SJCRH30 (cell line): ENCODE measurements at places on chromosomes 1 and 21.
A peak's percentile ranks its signal among the peaks of the same experiment; 100 is the strongest.

DNA sequence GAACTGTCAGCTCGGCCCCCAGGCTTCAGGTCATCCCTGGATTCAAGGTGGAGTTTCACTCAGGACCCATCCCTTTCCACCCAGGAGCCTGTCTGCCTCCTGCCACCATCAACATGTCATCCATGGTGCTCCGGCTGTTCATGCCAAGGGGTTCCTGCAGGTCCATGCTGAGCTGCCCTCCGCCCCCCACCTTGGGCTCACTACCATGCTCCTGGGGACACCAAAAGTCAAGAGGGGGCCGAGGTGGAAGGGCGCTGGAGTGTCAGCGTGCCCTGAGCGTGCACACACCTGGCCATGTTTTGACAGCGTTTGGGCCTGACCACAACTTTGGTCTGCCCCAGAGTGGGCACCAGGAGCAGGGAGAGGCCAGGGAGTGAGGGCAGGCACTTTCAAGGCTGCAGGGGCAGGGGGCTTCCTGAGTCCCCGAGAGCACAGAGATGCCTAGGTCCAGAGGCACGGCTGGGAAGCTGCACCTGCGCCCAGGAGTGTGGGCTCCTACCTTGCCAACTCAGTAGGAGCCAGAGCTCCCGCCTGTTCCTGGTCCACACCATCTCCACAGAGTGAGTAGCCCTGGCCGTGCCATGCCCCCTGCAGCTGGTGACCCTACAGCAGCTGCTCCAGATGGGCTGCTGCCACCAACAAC lies 639.6 kb upstream of the ZP4 start:
- H3K4me1 ChIP-seq: no peaks in the 10 kb centered on the region
- H3K27ac ChIP-seq: no peak overlapping the region
- DNase-seq: no peak
- H3K36me3 ChIP-seq: no peaks in the 10 kb centered on the region

- no peak overlapping the region for H3K27ac ChIP-seq
- peaks cover 8% of the 10 kb centered on the region; the same call in 1 of the 2 replicates for H3K4me1 ChIP-seq
- no peaks in the 10 kb centered on the region for H3K36me3 ChIP-seq
- DNase-seq: no peak
- no peaks in the 10 kb centered on the region; the same call in none of the 2 replicates for H3K27me3 ChIP-seq
- no peak overlapping the region for H3K4me3 ChIP-seq
Measured at GRCh38 chr1:116474921-116475849, 95.6 kb downstream of the CD58 start.

GRCh38 chr21:37224861-37225839 lies 42.0 kb downstream of the VPS26C start:
- H3K27ac ChIP-seq: no peak overlapping the region
- H3K4me1 ChIP-seq: no peaks in the 10 kb centered on the region; the same call in 1 of the 2 replicates
- DNase-seq: no peak
- H3K36me3 ChIP-seq: peaks cover 48% of the 10 kb centered on the region
- no peak overlapping the region for H3K4me3 ChIP-seq

DNA sequence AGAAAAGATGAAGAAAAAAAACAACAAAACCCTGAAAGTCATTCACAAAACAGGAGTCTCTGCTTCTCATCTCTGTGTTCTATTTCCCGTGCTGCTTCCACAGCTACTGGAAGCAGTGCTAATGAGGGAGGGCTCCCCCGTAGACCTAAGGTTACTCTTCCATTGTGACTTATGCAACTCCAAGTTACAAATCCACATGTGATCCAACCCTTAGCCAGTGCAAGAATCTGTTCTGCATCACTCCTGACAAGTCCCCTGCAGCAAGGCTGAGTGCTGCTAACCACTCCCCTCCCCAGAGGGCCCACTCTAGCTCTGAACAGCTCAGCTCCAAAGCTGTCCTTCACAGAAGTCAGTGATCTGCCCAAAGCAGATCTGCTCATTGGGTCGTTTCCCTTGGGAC lies 10.3 kb downstream of the DNALI1 start:
- H3K27me3 ChIP-seq: no peaks in the 10 kb centered on the region
- H3K36me3 ChIP-seq: peaks cover 86% of the 10 kb centered on the region
- no peaks in the 10 kb centered on the region for H3K4me1 ChIP-seq
- H3K4me3 ChIP-seq: no peak overlapping the region

DNA sequence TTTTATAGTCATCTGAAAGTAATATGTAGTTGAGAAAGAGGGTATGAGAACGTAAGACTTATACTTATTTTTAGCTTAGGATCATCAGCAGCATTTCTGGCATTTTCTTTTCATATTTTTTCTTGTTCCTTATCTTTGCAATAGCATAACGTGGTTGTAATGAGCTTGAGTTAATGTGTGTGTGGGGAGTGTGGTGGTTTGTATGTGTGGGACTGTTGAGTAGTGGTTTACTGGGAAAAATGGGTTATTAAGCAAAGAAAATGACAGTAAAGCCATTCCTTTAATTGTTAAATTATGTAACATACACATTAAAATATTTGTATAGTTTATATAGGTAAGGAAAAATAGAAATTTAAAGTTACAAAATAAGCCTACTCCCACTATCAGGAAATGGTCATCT lies 15.2 kb downstream of the PIP5K1A start:
- no peaks in the 10 kb centered on the region for H3K27me3 ChIP-seq
- H3K27ac ChIP-seq: no peak overlapping the region
- no peak for DNase-seq
- H3K4me1 ChIP-seq: no peaks in the 10 kb centered on the region
- H3K4me3 ChIP-seq: no peak overlapping the region

DNA sequence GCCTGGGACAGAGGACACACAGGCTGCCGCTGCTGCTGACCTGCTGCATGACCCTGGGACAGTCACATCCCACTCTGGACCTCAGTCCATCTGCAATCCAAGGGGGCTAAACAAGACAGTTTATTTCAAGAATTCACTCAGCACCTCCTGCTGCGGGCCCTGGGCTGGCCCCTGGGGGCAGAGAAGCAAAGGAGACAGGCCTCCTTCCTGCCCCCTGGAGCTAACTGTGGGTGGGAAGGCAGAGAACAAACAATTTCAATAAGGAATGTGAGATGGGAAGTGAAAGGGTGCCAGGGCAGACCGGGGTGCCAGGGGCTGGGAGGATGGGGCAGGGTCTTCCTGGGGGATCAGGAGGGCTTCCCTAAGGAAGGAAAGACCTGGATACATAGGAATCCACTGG lies 60.0 kb downstream of the TAS1R2 start:
- DNase-seq: no peak
- peaks cover 63% of the 10 kb centered on the region for H3K4me1 ChIP-seq
- no peaks in the 10 kb centered on the region for H3K36me3 ChIP-seq
- H3K27ac ChIP-seq: peak overlapping the region; percentile 93
- H3K4me3 ChIP-seq: no peak overlapping the region

DNA sequence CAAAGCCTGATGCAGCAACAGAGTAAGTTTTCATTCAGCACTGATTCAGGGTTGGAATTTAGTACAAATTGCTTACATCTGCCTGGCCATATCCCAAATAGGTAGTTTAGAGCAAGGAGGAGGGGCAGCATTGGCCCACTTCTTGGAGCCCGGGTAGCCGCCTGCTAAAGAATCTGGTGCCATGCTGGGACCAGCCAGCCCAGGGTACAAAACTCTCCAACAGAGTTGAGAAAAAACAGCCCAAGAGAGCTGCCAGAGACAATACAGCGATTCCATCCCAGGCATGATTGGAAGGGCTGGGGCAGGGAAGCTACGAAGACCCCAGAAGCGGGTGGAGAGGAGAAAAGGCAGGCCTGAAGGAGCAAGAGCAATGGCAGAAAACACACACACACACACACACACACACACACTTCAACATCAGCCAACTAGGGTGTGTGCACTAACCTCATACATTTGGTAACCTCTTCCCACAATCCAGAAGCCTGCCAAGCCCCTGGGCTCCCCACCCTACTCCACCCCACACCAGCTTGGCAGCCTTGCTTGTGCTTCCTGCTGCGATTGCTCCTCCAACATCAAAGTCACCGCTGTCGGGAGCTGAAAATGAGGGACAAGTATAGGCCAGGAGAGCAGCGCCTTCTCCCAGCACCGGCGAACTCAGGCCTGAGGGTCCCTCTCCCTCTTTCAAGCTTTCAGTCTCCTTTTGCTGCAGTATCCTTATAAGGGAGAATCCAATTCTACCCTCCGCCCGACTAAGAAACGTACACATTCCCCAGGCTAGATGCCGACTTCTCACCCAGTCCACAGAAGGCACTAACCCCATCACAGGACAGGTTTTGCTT lies 1.2 kb downstream of the PIK3C2B start:
- no peak overlapping the region for H3K27ac ChIP-seq
- peaks cover 9% of the 10 kb centered on the region; the same call in 1 of the 2 replicates for H3K4me1 ChIP-seq
- peaks cover 6% of the 10 kb centered on the region; the same call in 1 of the 2 replicates for H3K27me3 ChIP-seq
- peak; percentile 17 for DNase-seq
- no peaks in the 10 kb centered on the region for H3K36me3 ChIP-seq
- peak overlapping the region; percentile 61 for H3K4me3 ChIP-seq

DNA sequence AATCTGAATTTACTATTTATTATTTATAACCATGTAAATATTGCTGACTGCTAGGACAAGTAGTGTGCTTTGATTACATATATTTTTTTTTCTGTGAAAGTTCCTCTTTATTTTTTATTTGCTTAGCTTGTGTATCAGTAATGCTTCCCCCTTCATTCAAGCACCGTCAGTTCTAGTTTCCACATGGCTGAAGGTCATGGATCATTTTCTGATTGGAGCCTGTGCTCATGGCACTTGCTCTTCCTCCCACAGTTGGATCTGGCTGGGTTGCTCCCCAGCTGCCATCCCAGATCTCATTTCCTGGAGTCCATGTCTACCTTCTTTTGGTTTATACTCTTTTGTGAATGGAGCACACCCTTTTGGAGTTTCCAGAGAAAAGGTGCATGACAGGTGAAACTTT lies 57.0 kb upstream of the IGSF5 start:
- DNase-seq: no peak
- H3K27me3 ChIP-seq: no peaks in the 10 kb centered on the region
- H3K36me3 ChIP-seq: no peaks in the 10 kb centered on the region
- H3K4me1 ChIP-seq: no peaks in the 10 kb centered on the region
- no peak overlapping the region for H3K4me3 ChIP-seq
- no peak overlapping the region for H3K27ac ChIP-seq

- H3K4me3 ChIP-seq: no peak overlapping the region
- H3K4me1 ChIP-seq: no peaks in the 10 kb centered on the region
- H3K27me3 ChIP-seq: 0 out of 2 replicates have a peak, but pooled peaks cover 8% of the 10 kb centered on the region
- no peak overlapping the region for H3K27ac ChIP-seq
Measured at GRCh38 chr1:5617546-5617945, 374.7 kb downstream of the NPHP4 start.

DNA sequence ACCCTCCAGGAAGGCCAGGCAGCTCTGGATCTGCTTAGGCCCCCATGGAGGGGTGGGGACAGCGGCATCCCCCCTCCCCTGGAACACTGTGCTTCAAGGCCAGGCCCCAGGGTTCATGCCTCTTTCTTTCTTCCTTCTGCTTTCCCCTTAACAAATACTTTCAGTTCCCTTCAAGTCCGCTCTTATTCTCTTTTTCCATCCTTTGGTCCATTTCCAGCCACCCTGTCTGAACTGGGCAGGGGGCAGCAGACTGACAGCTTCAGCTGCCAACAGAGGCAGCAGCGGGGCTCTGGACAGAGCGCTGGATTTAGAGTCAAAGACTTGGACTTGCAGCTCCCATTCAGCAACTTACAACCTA lies 1.1 kb upstream of the CD244 start:
- no peak for DNase-seq
- H3K36me3 ChIP-seq: no peaks in the 10 kb centered on the region
- H3K27me3 ChIP-seq: no peaks in the 10 kb centered on the region
- H3K4me1 ChIP-seq: no peaks in the 10 kb centered on the region
- no peak overlapping the region for H3K4me3 ChIP-seq

- no peaks in the 10 kb centered on the region for H3K27me3 ChIP-seq
- H3K27ac ChIP-seq: peak within 1 kb of the TSS; percentile 50
Measured at GRCh38 chr1:225881959-225882693, at the start of gene TMEM63A. TSS of gene TMEM63A (minus strand) at chr1:225882380. CDS start at chr1:225877580, 4,800 bp downstream.

GRCh38 chr1:31227891-31228568 lies 11.7 kb downstream of the NKAIN1 start:
- no peaks in the 10 kb centered on the region for H3K27me3 ChIP-seq
- peak; percentile 98 for DNase-seq
- H3K27ac ChIP-seq: peak overlapping the region; percentile 86
- H3K4me3 ChIP-seq: no peak overlapping the region
- H3K4me1 ChIP-seq: peaks cover 28% of the 10 kb centered on the region

- no peaks in the 10 kb centered on the region for H3K36me3 ChIP-seq
- no peak overlapping the region for H3K4me3 ChIP-seq
- H3K27ac ChIP-seq: no peak overlapping the region
- H3K4me1 ChIP-seq: no peaks in the 10 kb centered on the region
Measured at GRCh38 chr1:115211071-115211745, 121.9 kb upstream of the TSPAN2 start.

- peaks cover 5% of the 10 kb centered on the region; the same call in 1 of the 2 replicates for H3K27me3 ChIP-seq
- H3K4me3 ChIP-seq: no peak overlapping the region
- no peaks in the 10 kb centered on the region for H3K4me1 ChIP-seq
- H3K36me3 ChIP-seq: no peaks in the 10 kb centered on the region
Measured at GRCh38 chr1:36966242-36966641, 68.1 kb downstream of the GRIK3 start.
